Fibroblast of pulmonary artery (primary cell): ENCODE measurements at places on chromosomes 7 and 10.

DNA sequence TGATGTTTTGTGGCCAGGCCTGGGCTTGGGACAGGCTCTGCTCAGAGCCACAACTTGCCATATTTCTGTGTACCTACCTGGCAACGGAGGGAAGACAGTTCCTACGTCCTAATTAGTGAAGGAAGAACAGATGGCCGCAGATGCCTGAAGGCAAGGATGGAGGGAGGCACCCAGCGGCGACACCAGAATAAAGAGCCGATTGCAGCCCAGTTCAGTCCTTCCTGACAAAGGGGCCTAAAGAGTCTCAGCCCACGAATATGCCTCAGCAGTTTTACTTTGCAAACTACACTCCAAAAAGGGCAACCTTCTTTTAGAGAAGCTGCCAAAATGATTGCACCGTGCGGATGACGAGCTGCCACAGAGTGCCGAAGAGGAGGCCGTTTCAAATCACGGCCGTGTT, 585.8 kb downstream of the GLRX3 start:
- no peak for DNase-seq

- DNase-seq = no peak
Observed at GRCh38 chr7:51229106-51229537, 87.5 kb downstream of the COBL start.

- peak; percentile 18 for DNase-seq
Observed at GRCh38 chr10:118259288-118259906, 82.7 kb downstream of the FAM204A start.

- DNase-seq = no peak
Observed at GRCh38 chr7:37705976-37706375, 22.4 kb downstream of the GPR141 start.

DNA sequence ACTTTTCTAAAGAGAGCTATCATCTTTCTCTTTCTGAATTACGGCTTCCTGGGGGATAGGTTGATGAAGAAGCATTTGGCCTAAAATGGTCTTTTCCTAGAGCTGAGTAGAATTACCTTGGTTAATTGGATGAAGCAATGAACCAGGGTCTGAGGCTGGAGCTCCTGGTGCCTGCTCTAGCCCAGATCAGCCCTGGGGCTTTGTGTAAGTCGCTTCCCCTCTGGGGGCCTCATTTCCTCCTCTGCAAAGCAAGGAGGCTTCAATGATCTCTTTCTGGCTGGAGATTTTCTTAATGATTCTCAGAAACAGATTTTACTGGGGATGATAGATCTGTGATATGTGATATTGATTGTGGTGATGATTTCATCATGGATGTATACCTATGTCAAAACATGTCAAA, 3.5 kb upstream of the CPA2 start:
- no peak for DNase-seq

DNA sequence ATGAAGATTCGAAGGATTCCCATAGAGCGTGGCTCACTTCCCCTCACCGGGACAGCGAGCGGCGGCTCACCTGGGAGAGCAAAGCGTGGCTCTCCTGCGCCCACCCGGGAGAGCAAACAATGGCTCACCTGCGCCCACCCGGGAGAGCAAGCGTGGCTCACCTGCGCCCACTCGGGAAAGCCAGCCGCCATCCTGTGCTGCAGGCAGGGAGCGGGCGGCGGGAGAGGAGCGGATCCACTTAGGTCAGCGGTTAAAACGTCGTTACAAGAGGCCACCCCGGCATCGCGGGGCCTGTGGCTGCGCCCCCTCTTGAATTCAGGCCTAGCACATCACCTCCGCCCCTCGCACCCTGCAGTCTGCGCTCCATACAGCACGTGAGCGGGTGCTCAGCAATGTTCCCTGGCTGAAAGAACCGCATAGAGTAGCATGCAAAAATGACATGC, 461 bp upstream of the FIGNL1 start:
- no peak for DNase-seq
